Anterior cingulate cortex (tissue), 58 donors: ENCODE measurements at places on chromosomes 2 and 18.

DNA sequence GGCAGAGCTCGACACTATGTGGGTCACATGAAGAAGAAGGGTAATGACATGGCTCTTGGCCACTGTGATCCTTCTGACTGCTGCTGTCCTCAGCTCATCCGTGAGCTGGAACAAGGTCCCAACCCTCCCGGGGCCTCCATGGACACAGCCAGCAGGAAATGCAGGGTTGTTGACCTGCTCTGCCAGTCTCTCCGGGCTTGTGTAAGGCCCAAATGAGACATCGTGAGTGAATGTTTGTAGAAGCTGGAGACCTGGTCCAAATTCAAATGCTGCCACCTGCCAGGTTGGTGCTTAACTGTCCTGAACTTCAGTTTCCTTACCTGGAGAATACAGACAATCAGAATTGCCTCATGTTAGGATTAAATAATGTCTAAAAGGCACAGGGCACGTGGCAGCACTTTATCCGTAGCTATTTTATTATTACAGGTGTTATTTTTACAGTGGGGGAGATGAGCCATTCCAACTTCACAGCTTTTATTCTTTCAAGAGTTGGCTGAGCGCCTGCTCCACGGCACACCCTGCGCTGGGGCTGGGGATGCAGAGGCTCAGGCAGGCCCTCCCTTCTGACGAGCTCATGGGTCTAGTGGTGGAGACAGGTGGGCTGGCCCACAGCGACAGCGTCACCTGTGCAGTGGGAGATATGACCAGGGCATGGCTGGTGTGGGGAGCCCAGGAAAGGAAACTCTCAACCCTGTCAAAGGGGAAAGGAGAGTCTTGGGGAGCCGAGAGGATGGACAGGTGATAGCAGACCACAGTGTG lies 15.1 kb downstream of the ARHGEF4 start:
- no peak for DNase-seq

GRCh38 chr18:12231040-12231882 lies 22.9 kb upstream of the CIDEA start:
- no peak for DNase-seq

GRCh38 chr2:146451972-146452371 lies 1392.9 kb upstream of the ACVR2A start:
- DNase-seq = no peak

DNA sequence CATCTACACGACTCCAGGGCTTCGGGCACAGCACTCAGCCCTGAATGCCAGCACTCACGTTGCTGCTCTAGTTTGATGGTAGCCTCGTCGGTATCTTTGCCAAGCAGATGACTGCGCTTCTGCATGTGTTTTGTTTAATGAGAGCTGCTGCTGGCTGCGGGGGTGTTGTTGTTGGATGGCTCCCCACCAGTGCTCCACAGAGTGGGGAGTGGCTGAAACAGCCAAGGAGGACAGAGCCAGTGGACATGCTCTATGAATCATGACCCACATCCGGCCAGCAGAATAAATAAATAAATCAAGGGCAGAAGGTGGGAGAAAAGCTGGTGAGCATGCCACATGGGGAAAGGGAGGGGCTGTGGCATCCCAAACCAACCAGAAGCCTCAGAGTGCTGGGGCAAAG lies 131.2 kb upstream of the SOX11 start:
- no peak for DNase-seq

GRCh38 chr2:127220102-127220767 lies at the start of gene CYP27C1:
TSS of gene CYP27C1 (minus strand) at chr2:127220299. CDS start at chr2:127220270, 29 bp downstream.
- DNase-seq = no peak

DNA sequence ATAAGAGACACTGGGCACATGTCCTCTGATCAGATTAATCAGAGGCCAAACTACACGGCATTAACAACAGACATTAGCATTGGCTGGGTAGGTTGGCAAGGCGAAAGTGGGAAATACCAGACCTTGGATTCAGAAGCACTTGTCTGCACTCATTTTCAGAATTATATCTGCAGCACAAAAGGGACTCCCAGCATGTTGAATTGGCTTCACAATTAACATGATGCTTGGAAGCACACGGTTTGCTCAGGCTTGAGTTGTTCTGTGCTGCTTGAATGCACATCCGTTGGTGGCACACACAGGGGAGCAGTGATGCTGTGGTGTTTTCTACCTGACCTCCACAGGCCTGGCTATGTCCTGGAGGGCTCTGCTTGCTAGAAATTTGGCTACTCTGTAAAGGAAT lies 83.9 kb downstream of the ACTR3 start:
- DNase-seq = no peak

DNA sequence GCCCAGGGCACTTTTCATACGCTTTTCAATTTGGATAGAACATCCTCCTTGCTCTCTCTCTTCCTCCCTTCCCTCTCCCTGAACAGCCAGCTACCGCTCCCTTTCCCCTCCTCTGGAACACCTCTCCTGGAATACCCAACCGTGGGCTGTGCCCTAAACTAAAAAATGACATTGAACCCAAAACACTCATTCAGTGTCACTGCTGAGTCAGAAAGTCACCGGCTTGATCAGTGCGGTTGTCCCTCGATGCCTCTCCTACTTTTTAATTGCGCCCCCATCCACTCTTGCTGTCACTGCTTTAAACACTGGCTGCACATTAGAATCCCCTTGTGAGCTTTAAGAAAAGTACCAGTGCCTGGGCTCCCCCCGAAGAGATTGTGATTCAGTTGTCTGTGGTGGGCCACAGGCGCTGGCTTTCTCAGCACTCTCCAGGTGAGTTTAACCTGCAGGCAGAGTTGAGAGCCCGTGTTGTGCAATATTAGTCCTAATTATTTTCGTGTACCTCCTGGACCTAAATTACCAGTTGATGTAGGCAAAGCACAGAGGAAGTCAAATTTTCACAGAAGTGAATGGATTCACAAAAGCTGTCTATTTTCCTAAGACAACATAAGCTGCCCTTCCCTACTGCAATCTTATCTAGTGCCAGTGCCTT lies 302.0 kb downstream of the PRKCE start:
- no peak for DNase-seq

GRCh38 chr18:12376034-12376753 lies 833 bp downstream of the AFG3L2 start:
- DNase-seq = no peak

- no peak for DNase-seq
Measured at GRCh38 chr2:152062125-152063091, 36.4 kb downstream of the CACNB4 start.

- no peak for DNase-seq
Measured at GRCh38 chr2:100819370-100820272, at the start of gene NPAS2. TSS of gene NPAS2 (plus strand) at chr2:100820139. CDS start at chr2:100904755, 84,616 bp downstream.

DNA sequence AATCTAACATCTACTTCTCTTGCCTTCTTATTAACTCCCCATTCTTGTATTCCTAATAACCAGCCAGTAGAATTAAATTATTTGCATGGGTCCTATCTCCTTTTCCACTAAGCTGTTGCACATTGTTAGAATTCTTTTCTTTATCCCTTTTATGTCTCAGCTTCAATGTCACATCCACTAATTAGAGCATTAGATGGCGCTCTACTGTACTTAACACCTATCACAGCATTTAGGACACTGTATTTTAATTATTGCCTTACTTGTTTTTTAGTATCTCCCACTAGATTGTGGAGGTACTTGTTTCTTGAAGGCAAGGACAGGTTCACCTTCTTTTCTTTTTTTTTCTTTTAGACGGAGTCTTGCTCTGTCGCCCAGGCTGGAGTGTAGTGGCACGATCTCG lies 3.8 kb downstream of the LIPT1 start:
- DNase-seq = no peak

DNA sequence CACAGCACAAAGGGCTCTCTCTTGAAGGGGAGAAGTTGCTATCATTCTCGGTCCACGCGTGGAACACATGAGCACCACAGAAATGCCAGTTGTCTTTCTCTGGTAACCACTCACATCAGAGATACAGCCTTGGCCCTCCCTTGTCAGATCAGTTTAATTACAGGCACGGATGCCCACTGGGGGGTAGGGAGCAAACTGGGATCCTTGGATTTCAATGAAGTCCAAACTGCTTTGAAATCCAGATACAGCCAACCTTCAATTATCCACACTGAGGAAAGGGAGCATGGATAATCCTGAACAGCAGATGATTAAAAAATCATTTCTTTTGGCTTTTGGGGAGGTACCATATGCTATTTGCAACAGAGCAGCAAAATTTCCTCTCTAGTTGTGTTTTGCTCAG lies 63.7 kb upstream of the DAPL1 start:
- DNase-seq = no peak

DNA sequence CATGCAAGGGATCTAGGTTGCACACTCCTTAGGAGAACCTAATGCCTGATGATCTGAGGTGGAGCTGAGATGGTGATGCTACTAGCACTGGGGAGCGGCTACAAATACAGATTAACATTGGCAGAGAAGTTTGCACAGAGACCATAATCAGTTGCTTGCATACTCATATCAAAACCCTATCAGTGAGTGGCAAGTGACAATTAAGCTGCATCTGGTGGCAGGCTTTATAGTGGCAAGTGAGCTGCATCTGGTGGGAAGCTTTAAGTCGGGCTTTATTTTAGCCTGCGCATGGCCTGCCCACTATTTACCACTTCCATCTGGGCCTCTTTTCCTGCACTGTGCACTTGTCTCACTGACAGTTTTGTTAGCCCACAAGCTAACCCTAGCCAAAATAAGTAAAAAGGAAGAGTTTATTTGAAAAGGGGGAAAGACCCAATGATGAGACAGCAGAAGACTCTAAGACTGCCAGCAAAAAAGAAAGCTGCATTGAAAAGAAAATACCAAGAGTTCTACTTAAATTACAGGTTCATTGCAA lies 140.9 kb upstream of the B3GNT2 start:
- DNase-seq = no peak

DNA sequence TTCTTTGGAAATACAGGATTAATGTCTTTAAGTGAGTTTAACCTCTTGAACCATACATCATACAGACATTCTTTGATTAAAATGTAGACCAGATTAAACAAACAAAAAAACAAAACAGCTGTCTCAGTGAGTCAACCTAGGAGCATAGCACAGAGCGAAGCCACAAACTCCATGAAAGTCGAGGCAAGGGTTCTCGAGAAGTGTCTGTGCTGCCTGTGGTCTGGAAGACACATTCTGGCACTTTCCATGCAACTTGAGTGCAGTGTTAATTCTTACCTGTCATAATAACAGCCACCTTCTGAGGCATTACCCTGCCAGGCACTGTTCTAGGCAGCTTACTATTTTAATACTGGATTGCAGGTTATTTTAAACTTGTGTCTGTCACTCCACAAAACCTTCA lies 435.5 kb upstream of the MMADHC start:
- DNase-seq = no peak

- no peak for DNase-seq
Measured at GRCh38 chr2:127146820-127147502, 40.0 kb upstream of the BIN1 start.

- no peak for DNase-seq
Measured at GRCh38 chr2:8214036-8214615, 467.7 kb upstream of the ID2 start.

- DNase-seq = no peak
Measured at GRCh38 chr2:199364153-199364552, 93.6 kb downstream of the SATB2 start.

GRCh38 chr2:70676301-70677035 lies 91.5 kb downstream of the ADD2 start:
- no peak for DNase-seq

- DNase-seq = no peak
Measured at GRCh38 chr2:100831158-100831750, 11.3 kb downstream of the NPAS2 start.
